ENCODE measurements at places on chromosomes 11 and 22. TPM values are rescaled to one million over a fixed set of nuclear protein-coding genes. Genes with fewer than 3 reads are reported as not detected.

GRCh38 chr11:1839924-1840779 is 1.4 kb downstream of the TNNI2 start:
- DNase-seq: no peak

RBM4B gene
- total RNA-seq: 19.2 TPM

- DNase-seq: peak; percentile 27
These were observed 57.1 kb downstream of the ARHGAP8 start for GRCh38 chr22:44809456-44809855.

DNA sequence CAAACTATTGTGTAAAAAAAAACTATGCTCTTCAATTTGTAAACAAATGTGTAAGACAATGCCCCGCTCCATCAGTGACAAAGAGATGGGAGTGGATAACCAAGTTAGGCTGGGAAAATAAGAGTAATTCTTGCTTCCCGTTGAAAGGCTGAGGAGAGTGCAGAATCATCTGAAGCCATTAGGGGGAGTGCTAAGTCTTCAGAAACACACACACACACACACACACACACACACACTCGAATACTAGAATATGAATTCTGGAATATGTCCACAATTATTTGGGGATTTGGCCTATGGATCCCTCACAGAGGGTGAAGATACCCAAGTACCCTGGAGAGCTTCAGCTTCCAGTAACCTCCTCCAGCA is 27.8 kb upstream of the ROBO3 start:
- peak; percentile 93 for DNase-seq

MPEG1 gene
- under 0.01 TPM for total RNA-seq

- DNase-seq: peak; percentile 94
These were observed 52.0 kb downstream of the KCNJ1 start for GRCh38 chr11:128814856-128815705.

DNA sequence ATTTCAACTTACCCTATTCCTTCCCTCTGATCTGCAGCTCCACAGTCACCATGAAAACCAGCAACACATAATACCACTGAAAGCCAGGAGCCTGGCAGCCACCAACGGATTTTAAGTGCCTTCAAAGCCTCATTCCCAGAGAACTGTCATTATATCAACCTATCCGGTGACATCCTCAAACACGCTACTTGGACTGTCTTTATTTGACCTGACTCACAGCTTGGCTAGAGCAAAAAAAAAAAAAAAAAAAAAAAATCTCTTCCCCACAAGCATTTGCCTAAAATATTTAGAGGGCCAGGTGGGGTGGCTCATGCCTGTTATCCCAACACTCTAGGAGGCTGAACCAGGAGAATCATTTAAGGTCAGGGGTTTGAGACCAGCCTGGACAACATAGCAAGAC is 32.4 kb upstream of the ARHGAP32 start:
- no peak for DNase-seq

IGF2 gene
- 53.9 TPM for total RNA-seq

DNA sequence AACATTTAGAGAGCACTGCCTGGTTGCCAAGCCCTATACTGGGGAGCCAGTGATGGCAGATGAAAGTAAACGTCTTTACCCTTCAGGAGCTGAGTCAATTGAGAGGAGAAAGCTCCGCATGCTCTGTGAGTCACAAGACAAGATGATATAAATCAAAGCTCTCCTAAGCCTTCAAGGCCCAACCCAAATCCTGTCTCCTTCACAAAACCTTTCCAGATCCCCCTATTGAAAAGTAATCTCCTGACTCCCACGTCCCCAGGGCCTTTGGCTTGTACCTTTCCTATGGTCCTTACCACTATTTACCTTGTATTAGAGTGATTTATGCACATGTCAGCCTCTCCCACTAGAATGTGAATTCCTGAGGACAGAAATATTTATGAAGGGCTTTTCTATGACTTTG is 230.1 kb upstream of the TENM4 start:
- DNase-seq: no peak

- no peak for DNase-seq
These were observed 10.7 kb downstream of the TSPAN18 start for GRCh38 chr11:44737245-44738085.

DNA sequence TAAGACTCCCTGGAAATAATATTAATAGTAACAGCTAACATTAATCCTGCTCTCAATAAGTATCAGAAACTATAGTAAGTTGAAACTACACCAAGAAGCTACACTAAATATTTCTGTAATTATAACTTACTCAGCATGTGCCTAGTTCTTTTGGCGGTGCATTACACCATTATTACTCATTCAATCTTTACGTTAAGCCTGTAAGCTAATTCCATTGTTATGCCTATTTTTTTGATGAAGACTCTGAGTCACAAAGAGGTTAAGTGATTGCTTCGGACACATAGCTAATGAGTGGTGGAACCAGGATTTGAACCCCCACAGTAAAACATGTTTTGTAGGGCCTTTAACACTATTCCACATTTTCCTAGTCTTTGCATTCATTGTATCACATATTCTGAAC is 111.6 kb downstream of the RASSF10 start:
- DNase-seq: no peak

All from osteoblast (primary cell).